ENCODE measurements at places on chromosomes 4 and X.

- H3K4me3 ChIP-seq: no peak overlapping the region
- peaks cover 8% of the 10 kb centered on the region for H3K4me1 ChIP-seq
- H3K27me3 ChIP-seq: no peaks in the 10 kb centered on the region
- H3K27ac ChIP-seq: no peak overlapping the region
Observed at GRCh38 chrX:20244931-20245330, 21.8 kb downstream of the RPS6KA3 start.

DNA sequence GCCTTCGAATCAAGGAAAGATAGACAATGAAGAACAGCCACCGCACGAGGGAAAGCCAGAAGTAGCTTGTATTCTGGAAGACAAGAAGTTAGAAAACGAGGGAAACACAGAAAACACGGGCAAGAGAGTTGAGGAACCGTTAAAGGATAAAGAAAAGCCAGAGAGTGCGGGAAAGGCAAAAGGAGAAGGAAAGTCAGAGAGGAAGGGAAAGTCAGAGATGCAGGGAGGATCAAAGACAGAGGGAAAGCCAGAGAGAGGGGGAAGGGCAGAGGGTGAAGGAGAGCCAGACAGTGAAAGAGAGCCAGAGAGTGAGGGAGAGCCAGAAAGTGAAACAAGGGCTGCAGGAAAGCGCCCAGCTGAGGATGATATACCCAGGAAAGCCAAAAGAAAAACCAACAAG is 1.4 kb downstream of the TCEAL2 start:
- H3K4me3 ChIP-seq: no peak overlapping the region
- no peak overlapping the region for H3K27ac ChIP-seq
- DNase-seq: no peak

- no peaks in the 10 kb centered on the region for H3K27me3 ChIP-seq
- no peaks in the 10 kb centered on the region for H3K36me3 ChIP-seq
- no peak for DNase-seq
- H3K27ac ChIP-seq: no peak overlapping the region
Observed at GRCh38 chr4:112436987-112437386, 79.0 kb downstream of the NEUROG2 start.

DNA sequence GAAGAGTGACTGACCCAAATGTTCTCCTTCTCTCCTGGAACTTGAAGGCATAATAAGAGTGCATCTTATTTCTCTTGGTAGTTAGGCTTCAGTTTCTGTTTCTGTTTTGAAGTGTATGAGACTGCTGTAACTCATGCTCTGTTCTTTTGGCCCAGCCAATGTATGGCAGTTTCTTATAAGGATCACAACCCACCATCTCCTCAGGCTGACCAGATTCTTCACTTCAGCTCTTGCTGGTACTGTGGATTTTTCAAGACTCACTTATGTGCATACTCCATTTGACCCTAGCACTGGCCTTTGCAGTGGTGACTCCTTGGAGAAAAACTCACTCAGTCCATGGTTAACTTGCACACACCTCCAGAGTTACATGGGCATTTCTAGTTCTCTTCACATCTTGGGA is 9.6 kb upstream of the YTHDC1 start:
- H3K27me3 ChIP-seq: peaks cover 6% of the 10 kb centered on the region
- H3K4me3 ChIP-seq: peak overlapping the region; percentile 30
- peak; percentile 60 for DNase-seq
- H3K36me3 ChIP-seq: no peaks in the 10 kb centered on the region

DNA sequence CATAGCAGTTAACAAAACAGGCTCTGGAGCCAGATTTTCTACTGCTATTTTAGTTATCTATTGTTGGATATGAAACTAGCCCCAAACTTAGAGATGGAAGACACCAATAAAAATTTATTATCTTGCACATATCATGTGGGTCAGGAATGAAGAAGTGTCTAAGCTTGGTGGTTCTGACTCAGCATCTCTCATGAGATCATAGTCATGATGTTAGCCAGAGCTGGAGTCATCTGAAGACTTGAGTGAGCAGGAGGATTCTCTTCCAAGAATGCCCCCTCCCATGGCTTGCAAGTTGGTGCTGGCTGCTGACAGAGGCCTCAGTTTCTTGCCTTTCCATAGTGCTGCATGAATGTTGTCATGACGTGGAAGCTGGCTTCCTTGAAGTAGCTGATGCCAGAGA is 68.2 kb upstream of the TAPT1 start:
- H3K27me3 ChIP-seq: no peaks in the 10 kb centered on the region
- H3K4me3 ChIP-seq: no peak overlapping the region
- no peak overlapping the region for H3K27ac ChIP-seq
- H3K4me1 ChIP-seq: no peaks in the 10 kb centered on the region

DNA sequence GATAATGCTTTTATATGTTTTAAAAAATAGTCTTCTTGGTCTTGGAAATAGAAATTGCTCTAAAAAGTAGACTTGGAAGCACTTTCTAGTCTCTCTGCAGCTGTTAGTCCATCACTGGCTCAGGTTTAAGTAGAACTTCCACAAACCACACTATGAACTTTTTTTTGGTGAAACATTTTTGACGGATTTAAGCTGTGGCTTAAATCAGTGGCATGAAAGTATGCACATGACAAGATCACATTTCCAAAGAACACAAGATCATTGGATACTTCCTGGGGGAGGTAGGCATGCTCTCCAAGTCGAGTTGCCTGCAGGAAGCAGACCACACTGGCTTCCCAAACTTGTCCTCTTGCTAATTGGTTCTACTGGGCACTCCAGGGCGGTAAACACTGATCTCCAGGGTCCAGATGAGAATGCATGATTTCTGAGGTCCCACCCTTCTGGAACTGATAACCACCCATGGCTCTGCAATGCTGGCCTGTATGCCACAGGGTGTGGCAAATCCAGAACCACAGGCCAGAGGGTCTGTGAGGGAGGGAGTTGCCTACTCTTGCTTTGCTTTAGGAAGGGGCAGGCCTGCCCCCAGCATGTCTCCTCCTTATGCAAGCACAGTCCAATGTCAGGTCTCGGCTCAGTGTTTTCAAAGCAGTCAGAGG is 331.9 kb upstream of the SFRP2 start:
- no peak overlapping the region for H3K4me3 ChIP-seq
- no peaks in the 10 kb centered on the region for H3K36me3 ChIP-seq
- no peaks in the 10 kb centered on the region for H3K27me3 ChIP-seq
- H3K27ac ChIP-seq: no peak overlapping the region
- DNase-seq: no peak
- H3K4me1 ChIP-seq: no peaks in the 10 kb centered on the region

DNA sequence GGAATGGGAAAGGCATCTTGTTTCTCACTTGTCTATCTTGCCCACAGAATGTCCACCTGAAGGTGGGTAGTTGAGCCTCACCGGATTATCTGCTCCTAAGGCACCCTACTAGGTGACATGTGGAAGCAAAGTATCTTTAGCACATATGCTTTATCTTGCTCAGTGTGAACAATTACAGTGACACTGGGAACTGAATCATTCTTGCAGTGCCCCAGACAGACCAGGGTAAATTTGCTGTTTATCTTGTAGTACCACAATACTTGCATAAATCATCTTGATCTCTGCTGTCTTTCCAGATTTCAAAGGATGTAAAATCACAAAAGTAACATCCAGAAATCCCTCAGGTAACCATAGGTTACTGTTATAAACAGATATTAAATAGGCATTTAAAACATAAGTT is 930.0 kb upstream of the INTU start:
- H3K4me3 ChIP-seq: no peak overlapping the region
- H3K36me3 ChIP-seq: no peaks in the 10 kb centered on the region
- no peak overlapping the region for H3K27ac ChIP-seq
- no peaks in the 10 kb centered on the region for H3K27me3 ChIP-seq
- no peaks in the 10 kb centered on the region for H3K4me1 ChIP-seq

GRCh38 chr4:109645874-109646710 is 57.2 kb downstream of the CASP6 start:
- DNase-seq: no peak
- no peaks in the 10 kb centered on the region for H3K36me3 ChIP-seq
- H3K27ac ChIP-seq: peak overlapping the region; percentile 76
- no peaks in the 10 kb centered on the region for H3K27me3 ChIP-seq
- H3K4me3 ChIP-seq: peak overlapping the region; percentile 55
- H3K4me1 ChIP-seq: peaks cover 57% of the 10 kb centered on the region

DNA sequence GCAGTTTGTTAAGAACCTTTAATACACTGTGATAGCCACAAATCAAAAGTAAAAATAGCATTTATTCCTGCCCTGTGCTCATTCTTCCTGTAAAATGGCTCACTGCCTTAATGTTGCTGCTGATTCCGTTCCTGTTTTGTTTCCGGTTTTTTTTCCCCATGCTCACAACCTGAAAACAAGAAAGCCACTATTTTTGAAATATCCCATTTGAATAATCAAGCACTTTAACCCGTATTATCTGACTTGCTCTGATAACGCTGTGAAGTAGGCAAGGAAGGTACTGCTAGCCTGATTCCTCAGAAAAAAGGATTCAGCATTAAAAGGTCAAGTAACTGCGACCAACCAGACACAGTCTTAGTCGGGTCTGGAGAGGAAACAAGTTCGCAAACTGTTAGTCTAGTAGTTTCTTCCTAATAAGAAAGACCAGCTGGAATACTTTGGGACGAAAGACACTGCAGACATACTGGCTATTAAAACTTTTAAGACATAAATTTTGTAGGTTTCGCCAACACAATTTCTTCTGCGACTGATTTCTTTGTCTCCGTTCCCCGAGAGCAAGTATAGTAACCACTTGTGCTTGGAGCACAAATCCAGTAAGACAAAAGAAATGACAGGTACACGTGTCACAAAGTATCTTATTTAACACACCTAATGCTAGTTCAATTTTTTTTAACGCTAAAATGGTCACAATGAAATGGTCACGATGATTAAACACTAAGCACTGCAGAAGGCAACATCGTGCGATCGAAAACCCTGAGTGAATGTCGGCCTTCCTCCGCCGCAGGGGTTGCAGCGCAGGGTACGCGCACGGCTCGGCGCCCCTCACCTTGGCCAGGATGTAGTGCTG is 802 bp downstream of the COX18 start:
- H3K36me3 ChIP-seq: peaks cover 5% of the 10 kb centered on the region
- peak overlapping the region; percentile 99 for H3K27ac ChIP-seq
- H3K4me3 ChIP-seq: peak overlapping the region; percentile 98
- H3K4me1 ChIP-seq: peaks cover 33% of the 10 kb centered on the region

GRCh38 chr4:182297659-182298058 is 54.5 kb downstream of the TENM3 start:
- no peak overlapping the region for H3K27ac ChIP-seq
- H3K27me3 ChIP-seq: no peaks in the 10 kb centered on the region
- H3K4me3 ChIP-seq: no peak overlapping the region
- DNase-seq: no peak
- no peaks in the 10 kb centered on the region for H3K36me3 ChIP-seq

- H3K4me3 ChIP-seq: no peak overlapping the region
- H3K36me3 ChIP-seq: no peaks in the 10 kb centered on the region
- H3K27ac ChIP-seq: no peak overlapping the region
- DNase-seq: no peak
- no peaks in the 10 kb centered on the region for H3K4me1 ChIP-seq
- H3K27me3 ChIP-seq: no peaks in the 10 kb centered on the region
Observed at GRCh38 chr4:183377491-183377890, 55.3 kb upstream of the CLDN24 start.

GRCh38 chr4:15238720-15239119 is 189.1 kb upstream of the C1QTNF7 start:
- no peaks in the 10 kb centered on the region for H3K36me3 ChIP-seq
- H3K27ac ChIP-seq: no peak overlapping the region
- peaks cover 6% of the 10 kb centered on the region for H3K4me1 ChIP-seq
- no peak for DNase-seq
- no peaks in the 10 kb centered on the region for H3K27me3 ChIP-seq

DNA sequence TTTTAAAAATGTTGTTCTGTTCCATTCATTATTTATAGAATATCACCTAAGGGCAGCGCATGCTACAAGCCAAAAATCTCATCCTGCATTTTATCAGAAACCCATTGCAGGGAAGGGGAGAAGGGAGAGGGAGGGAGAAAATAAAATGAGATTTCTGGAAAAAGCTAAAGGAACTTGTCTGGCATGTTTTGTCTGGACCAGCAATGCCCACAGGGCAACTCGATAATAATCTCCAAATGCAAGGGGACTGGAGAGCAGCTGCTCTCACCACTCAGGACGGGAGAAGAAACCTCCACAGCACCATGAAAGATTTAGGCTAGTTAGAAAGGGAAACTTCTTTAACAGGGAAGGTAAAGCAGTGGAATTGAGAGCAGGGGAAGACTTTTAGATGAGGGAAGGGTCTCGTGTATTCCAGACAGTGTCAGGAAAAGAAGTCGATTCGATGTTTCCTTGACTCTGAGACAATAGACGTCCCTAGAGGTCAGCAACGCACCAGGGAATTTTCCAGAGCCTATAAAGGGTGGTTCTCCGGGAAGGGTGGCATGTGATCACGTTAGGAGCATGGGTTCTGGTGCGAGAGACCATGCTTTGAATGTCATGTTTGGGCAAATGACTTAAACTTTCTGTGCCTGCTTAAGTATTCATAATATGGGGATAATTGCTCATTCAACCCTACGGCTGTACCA is 132.2 kb upstream of the NDP start:
- no peaks in the 10 kb centered on the region for H3K27me3 ChIP-seq
- no peak overlapping the region for H3K27ac ChIP-seq
- no peak overlapping the region for H3K4me3 ChIP-seq
- no peaks in the 10 kb centered on the region for H3K36me3 ChIP-seq
- DNase-seq: no peak

GRCh38 chrX:87728024-87728423 is 210.4 kb downstream of the KLHL4 start:
- no peak overlapping the region for H3K27ac ChIP-seq
- H3K4me3 ChIP-seq: no peak overlapping the region
- no peaks in the 10 kb centered on the region for H3K36me3 ChIP-seq
- H3K27me3 ChIP-seq: no peaks in the 10 kb centered on the region

- H3K4me1 ChIP-seq: no peaks in the 10 kb centered on the region
- no peaks in the 10 kb centered on the region for H3K27me3 ChIP-seq
- no peaks in the 10 kb centered on the region for H3K36me3 ChIP-seq
- no peak overlapping the region for H3K27ac ChIP-seq
Observed at GRCh38 chrX:151151665-151152267, 24.6 kb upstream of the GPR50 start.

DNA sequence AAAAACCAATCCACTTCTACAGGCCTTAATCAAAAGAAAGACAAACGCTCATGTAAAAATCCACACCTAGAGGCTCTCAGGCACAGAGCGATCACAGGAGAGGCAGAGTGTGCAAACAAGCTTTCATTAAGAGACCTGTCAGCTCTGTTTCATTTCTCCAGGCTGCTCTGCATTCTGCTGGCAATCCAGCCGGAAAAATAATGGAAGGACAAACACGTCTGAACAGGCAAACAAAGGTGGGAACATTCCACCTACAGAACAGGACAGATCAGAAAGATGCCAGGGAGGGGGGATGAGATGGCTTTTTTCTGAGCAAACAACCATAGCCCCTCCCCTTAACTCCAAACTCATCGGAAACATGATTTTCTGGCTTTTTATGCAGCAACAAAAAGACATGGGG is 9.7 kb downstream of the SOD3 start:
- no peak overlapping the region for H3K27ac ChIP-seq
- no peaks in the 10 kb centered on the region for H3K36me3 ChIP-seq
- peaks cover 5% of the 10 kb centered on the region for H3K27me3 ChIP-seq
- no peak for DNase-seq
- H3K4me1 ChIP-seq: no peaks in the 10 kb centered on the region

GRCh38 chrX:2967584-2967983 is 38.4 kb upstream of the ARSD start:
- no peaks in the 10 kb centered on the region for H3K36me3 ChIP-seq
- no peak for DNase-seq
- H3K4me1 ChIP-seq: peaks cover 4% of the 10 kb centered on the region

GRCh38 chr4:175435381-175435783 is 376.7 kb downstream of the GPM6A start:
- H3K4me3 ChIP-seq: no peak overlapping the region
- no peaks in the 10 kb centered on the region for H3K36me3 ChIP-seq
- H3K4me1 ChIP-seq: no peaks in the 10 kb centered on the region
- no peaks in the 10 kb centered on the region for H3K27me3 ChIP-seq
- no peak for DNase-seq
